ENCODE measurements at places on chromosomes 6 and 20. TPM values are rescaled to one million over a fixed set of nuclear protein-coding genes. Genes with fewer than 3 reads are reported as not detected.
A peak's percentile ranks its signal among the peaks of the same experiment; 100 is the strongest.

Gene STMN3
- 18.5 TPM for total RNA-seq

Gene NKX2-2
- 3.7 TPM for total RNA-seq

Gene PNLDC1
- total RNA-seq, result not detected

Gene TREML4
- not detected for total RNA-seq

Gene GPRC6A
- not detected for total RNA-seq

Gene OR2J3
- total RNA-seq, result not detected

Gene FAXC
- 12.2 TPM for total RNA-seq

- DNase-seq, result no peak
These were observed 18.5 kb upstream of the ZC3H12D start for GRCh38 chr6:149503276-149503675.

- no peak for DNase-seq
These were observed 467.6 kb downstream of the DHX35 start for GRCh38 chr20:39429726-39430125.

- peak; percentile 92 for DNase-seq
These were observed 19.4 kb upstream of the TUBB2A start for GRCh38 chr6:3176562-3177355.

DNA sequence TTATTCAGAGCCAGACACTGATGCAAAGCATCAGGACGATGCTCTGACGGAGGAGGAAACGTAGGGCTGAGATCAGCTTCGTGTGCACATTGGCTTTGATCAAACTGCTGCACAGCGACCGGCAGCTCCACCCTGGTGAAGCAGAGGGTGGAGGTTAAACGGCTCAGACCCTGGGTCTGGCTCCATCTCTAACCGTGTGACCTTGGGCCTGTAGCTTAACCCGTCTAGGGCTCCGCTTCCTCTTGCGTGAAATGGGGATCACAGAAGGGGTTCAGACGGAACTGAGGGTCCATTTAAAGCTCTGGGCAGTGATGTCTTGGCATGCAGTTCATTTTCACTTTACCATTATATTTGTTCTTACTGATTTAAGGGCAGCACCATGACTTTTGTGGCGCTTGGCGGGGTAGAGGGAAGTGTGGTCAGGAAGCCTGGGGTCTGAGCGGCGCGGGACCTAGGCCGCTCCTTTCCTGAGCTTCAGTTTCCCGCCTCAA is 644 bp downstream of the RBL1 start:
- peak; percentile 23 for DNase-seq

GRCh38 chr6:53724501-53724900 is 58.9 kb upstream of the KLHL31 start:
- no peak for DNase-seq

GRCh38 chr6:14544666-14545065 is 427.1 kb downstream of the CD83 start:
- no peak for DNase-seq

DNA sequence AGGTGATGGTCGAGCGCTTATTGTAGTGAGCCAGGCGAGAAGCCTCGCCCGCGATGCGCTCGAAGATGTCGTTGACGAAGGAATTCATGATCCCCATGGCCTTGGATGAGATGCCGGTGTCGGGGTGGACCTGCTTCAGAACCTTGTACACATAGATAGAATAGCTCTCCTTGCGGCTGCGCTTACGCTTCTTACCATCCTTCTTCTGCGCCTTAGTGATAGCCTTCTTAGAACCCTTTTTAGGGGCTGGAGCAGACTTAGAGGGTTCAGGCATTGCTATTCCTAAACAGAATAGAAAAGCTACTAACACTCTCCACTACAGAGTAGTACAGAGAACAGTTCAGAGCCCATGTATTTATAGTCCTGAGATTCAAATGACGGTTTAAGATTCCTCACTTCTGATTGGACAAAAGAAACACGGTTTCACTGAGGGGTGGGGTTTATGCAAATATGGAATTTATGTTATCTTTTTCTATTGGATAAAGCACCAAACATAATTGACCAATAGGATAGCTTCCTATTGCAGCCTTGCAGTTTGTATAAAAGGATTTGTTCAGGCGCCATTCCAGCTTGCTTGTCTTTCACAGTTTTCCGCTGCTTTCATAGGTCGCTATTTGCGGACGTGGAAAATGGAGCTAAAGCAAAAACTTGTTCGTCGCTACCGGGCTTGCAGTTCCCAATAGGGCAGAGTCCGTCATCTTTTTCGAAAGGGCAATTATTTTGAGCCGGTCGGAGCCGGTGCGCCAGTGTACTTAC is 43.7 kb upstream of the HFE start:
- DNase-seq, result no peak

GRCh38 chr6:14134211-14134910 is 16.8 kb downstream of the CD83 start:
- DNase-seq, result no peak

DNA sequence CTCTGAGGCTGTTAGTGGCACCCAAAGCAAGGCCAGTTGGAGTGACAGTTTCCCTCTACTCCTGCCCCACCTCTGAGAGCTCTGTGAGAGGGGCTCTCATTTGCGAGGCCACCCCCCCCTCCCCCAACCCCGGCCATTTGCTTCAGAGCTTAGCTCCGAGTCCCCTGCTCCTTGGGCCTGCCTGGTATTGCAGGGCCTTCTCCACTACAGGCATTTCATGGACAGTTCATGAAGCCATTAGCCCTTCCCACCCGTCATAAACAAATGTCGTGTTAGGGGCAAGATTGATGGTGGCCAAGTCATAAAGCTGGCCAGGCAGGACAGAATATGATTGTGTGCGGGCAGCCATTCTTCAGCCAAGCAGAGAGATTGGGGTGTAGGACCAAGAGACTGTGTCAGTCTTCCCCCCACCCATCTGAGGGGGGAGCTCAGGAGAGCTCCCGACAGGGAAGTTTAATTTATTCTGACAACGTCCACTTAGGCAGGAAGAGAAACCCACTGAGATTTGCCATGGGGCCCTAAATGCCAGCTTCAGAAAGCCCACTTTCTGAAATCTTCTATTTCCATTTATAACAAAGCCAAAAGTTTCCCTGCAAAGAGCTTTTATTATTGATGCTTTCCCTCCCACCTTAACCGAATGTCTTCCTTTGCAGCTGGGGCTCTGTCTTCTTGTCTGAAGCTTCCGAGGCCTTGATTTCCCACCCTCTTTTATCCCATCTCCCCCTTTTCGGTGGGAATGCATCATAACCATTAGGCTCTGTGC is 7.2 kb downstream of the FOXC1 start:
- no peak for DNase-seq

DNA sequence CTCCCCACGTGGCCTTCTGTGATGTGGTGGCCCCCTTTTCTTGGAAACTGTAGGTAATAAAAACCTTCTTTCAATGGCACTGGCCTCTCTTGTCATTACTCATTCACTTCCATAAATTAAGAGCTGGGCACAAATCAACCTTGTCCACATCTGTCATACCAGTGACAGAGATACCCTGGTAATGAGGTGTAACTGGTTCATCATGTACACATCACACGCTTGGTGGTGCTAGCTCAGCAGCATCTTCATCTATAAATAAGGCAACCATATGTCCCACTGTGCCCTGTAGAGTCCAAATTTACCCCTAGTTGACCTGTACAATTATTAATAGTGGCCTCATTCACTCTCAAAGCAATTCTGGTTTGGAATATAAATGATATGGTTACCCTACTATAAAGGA is 245.6 kb downstream of the HIVEP2 start:
- DNase-seq, result no peak

DNA sequence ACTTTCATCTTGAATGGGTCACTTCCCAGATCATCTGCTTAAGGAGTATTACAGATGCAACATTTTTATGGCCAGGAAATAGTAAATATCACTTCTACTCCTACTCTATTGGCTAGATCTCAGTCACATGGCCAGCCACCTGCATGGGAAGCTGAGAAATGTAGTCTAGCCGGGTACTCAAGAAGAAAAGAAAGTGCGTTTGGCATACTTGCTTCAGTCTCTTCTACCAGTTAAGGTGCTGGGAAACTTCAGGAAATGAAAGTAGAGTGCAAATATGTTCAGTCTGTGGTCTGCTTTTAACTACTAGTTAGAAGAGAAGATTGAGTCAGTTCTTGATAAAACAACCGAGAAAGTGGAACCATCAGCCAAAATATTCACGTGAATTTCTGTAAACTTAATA is 129.2 kb downstream of the PDSS2 start:
- no peak for DNase-seq

- peak; percentile 97 for DNase-seq
These were observed 53.8 kb downstream of the PCNA start for GRCh38 chr20:5065879-5066383.

DNA sequence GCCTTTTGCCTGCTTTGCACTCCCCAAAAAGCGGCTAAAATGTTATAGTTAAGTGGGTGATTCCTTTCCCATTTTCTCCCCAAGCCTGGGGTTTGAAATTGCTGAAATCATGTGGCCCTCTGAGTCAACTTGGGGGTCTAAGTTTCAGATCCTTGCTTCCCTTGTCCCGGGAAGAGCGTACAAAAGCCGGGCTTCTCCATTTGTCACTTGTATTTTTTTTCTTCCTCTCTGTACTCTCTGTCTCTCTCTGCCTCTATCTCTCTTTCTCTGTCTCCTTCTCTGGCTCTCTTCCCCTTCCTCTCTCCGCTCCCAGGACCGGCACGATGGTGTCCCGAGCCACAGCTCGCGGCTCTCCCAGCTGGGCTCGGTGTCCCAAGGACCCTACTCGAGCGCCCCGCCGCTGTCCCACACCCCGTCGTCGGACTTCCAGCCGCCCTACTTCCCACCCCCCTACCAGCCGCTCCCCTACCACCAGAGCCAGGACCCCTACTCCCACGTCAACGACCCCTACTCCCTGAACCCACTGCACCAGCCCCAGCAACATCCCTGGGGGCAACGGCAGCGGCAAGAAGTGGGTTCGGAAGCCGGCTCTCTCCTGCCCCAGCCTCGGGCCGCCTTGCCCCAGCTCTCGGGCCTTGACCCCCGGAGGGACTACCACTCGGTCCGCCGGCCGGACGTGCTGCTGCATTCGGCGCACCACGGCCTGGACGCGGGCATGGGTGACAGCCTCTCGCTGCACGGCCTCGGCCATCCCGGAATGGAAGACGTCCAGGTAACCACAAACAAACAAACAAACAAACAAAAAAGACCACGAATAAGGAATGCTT is 4.6 kb downstream of the TFAP2B start:
- no peak for DNase-seq

DNA sequence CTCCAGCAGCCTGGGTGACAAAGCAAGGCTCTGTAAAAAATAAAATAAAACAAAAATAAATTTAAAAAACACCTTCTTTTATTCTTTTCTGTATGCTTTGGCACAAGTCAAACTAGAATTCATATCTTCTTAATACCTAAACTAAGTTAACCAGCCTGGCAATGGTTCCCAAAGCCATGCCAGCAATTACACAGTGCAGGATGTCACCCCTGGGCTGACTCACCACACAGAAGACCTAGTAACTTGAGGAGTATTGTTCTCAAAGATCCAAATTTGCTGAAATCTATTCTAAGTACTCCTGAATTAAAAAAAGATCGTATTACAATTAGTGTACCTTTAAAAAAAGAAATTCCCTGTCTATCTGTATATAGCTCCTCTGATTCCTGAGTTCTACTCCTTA is 162.7 kb upstream of the SGK1 start:
- peak; percentile 42 for DNase-seq
